ENCODE measurements at places on chromosomes 4 and X.

DNA sequence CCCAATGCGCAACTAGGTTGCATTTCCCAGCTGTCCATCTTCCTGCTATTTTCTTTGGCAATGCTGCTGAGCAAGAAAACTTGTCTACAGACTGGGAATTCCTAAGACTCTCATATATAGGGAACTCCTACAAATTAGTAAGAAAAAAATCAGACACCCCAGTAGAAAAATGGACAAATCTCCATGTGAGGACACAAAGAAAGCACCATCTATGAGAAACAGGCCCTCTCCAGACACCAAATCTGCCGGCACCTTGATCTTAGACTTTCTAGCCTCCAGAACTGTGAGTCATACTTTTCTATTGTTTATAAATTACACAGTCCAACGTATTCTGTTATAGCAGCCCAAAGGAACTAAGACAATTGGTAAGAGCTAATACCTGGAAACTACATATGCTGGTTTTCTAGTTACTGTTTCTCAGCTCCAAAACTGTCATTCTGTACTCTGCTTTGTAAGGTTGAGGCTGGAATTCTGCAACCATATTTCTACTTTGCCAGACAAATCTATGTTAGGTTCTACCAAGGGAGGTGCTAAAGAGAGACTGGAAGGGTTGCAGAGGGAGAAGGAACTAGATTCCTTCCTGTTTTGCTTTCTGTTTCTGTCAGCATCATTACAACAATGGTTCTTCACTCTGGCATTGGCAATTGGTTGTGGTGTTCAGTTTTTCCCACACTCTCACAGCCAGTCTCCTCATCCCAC, 35.7 kb upstream of the FAM241A start:
- no peak for DNase-seq

DNA sequence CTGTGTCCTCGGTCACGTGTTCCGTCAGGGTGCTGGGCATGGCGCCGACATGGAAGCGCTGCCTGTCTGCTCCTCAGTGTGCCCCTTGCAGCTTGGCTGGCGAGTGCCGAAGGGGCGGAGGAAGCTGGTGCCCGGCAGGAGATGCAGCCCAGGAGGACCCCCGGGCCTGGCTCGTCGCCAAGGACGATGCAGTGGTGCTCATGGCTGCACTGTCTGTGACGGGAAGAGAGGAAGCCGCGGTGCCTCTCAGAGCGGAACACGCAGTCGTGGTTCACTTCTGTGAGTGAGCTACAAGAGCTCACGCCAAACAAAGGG, 38.1 kb downstream of the FGFRL1 start:
- no peak for DNase-seq

- no peak for DNase-seq
Measured at GRCh38 chrX:150223176-150224015, 139.7 kb upstream of the MAMLD1 start.

DNA sequence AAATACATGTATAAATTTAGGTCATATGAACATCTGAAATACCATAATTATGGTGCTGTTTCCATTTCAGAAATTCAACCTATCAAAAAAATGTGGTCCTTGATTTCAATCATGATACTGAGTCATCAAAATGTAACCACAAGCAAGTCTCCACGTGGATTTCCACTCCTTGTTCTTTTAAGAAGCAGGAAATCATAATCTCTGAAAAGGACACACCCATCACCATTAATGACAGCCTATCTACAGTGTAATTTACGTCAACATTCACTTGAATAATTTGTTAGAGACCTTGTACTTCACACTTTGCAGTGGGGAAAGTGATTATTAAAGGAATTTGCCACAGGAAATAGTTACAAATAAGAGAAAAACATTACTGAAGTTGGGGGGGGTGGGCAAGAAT, 17.7 kb upstream of the SLC7A11 start:
- DNase-seq = no peak

DNA sequence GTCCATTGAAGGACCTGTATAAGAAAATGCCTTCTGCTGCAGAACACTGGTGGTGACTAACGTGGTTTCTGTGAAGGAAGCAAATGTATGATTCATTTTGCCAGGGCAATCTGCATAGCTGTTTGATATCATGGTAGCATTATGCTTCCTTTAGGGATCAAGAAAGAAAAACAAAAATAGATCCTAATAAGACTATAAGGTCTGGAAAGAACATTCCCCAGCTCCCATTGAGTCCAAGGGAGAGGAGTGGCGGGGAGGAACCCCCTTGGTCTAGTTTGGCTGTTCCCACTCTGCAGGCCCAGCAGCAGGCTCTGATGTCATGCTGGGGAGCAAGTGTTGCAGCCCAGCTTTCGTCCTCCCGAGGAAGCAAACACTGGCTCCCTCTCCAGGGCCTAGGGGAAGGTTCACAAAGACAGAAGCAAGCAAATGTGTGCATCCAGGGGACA, 154.5 kb upstream of the GALNT7 start:
- no peak for DNase-seq

DNA sequence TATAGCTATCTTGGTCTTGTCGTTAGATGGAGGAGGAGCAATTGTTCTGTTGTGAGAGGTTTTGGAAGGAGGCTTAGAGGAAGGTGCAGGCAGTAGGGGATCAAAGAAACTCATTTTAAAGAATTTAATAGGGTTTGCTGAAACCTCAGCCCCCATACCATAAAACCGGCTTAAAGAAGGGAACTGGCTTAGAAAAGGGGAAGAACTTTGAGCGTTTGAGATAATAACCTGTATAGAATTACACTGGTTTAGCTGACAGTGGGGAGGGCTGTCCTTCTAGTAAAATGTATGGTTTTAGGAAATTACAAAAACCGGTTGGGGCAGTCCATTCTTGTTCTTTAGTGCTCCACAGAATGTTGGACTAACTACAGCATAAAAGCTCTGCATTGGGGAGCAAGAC, 128.1 kb downstream of the KDM6A start:
- no peak for DNase-seq

DNA sequence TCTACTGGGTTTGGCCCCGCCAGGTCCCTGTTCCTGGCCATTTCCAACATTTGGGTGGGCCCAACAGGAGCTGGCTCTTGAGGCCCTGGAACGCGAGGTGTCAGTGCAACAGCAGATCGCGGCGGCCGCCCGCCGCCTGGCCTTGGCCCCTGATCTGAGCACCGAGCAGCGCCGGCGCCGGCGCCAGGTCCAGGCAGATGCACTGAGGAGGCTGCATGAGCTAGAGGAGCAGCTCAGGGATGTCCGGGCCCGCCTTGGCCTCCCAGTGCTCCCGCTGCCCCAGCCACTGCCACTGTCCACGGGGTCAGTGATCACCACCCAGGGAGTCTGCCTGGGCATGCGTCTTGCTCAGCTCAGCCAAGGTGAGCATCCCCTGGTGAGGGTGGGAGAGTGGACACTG, 5.5 kb downstream of the CCDC120 start:
- no peak for DNase-seq

DNA sequence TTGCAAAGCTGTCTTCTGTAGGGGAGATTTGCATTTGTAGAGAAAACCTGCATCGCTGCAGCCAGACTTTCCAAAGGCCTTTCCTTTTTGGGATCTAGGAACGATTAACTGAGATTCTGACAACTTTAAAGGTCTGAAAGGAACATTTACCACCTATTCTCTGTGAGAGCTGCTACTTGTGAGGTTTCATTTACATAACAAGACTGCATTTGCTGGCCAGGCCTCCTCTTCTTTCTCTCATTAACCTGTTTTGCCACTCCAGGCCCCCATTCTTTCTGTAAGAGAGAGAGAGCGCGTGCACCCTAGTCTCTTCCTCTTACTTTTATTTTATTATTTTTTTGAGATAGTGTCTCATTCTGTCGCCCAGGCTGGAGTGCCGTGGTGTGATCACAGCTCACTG, 31.6 kb downstream of the TMEM31 start:
- no peak for DNase-seq

GRCh38 chr4:174523025-174523693, 871 bp upstream of the HPGD start:
- DNase-seq = no peak

DNA sequence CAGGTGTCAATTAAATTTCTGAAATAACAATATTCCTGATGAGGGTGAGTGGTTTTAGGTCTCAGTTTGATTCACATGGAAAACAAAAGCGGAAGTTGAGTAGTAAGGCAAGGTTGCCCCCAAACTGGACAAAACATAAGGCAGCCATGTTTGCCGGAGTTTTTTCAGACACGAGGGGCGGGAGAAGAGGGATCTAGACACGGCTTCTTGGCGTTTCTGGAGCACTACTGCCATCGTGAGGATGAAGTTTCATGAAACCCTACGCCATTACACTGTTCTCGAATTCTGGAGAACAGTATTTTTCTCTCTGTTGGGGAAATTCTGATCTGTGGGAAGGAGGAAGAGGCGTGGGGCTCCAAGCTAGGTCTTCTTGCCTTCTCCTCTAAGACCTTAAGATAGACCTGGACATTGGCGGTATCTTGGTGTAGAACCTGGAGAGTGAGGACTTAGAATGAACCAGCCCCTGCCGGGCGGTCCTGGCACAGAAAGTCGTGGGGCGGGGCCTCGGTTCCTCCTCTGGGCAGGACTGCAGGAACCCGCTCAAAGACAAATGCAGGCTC, 160.3 kb downstream of the OR13H1 start:
- DNase-seq = peak; percentile 62

GRCh38 chr4:37685823-37686372, 278 bp downstream of the RELL1 start:
- no peak for DNase-seq

- no peak for DNase-seq
Measured at GRCh38 chrX:70134116-70134477, 850 bp downstream of the IGBP1 start.

GRCh38 chrX:24862343-24862742, 153.4 kb downstream of the ARX start:
- DNase-seq = no peak

DNA sequence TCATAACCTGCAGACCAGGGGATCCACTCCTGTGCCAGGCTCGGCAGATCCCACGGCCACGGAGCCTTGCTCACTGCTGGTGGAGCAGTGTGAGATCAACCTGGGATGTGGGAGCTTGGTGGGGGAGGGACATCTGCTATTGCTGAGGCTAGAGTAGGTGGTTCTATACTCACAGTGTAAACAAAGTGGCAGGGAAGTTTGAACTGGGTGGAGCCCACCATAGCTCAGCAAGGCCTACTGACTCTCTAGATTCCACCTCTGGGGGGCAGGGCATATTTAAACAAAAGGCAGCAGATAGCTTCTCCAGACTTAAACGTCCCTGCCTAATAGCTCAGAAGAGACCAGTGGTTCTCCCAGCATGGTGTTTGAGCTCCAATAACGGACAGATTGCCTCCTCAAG, 54.7 kb upstream of the EPHA5 start:
- DNase-seq = no peak

DNA sequence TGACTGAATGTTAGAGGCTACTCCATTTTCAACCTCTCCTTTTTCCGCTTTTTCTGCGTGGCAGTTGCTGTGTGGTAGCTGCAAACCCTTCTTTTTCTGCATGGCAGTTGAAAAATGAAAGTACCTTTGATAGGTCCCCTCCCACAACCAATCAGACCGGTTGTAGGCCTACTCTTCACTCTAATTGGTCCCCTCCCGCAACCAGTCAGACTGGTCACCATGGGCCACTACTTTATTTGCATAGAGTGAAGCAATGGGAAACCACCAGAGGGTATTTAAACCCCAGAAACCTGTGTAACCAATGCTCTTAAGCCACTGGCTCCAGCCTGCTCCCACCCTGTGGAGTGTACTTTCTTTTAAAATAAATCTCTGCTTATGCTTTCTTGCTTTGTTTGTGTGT, 877.8 kb downstream of the FAM133A start:
- no peak for DNase-seq

GRCh38 chr4:153179100-153179499, 25.1 kb upstream of the TRIM2 start:
- no peak for DNase-seq

DNA sequence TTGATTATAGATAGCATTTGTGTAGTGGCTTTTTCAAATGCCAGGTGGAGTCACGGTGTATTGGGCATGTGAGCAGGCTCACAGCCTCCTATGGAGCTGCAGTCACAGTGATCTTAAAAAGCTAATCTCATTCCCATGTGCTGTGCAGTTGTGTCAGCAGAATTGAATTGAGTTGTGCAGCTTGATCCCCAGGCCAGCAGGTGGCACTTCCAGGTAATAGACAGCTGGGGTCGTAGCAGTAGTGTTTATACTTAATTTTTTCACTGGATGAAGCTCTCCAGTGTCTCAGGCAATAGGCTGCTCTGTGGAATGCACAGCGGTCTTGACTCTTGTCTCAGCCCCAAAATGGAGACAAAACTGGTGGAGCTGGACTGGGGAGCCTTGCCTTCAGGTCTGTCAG, 1028.1 kb downstream of the SH3BGRL start:
- DNase-seq = no peak

DNA sequence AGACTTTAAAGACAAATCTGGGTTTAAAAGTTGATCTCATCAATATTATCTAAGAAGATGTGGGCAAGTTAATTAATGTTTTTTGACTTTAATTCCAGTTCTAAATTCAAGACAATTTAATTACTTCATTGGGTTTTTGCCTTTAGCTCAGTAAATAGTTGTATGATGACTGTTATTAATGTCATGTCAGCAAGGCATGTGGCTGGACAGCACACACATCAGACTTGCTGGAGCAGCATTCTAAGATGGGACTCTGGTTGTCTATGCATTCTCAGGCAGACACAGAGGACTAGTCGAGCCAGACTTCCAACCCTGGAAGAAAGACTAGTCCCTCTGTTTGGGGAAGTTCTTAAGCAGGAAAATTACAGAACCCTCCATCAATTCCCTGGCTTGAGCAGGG, 180.7 kb upstream of the GK2 start:
- DNase-seq = no peak

- no peak for DNase-seq
Measured at GRCh38 chrX:2385224-2385623, 115.6 kb downstream of the DHRSX start.

DNA sequence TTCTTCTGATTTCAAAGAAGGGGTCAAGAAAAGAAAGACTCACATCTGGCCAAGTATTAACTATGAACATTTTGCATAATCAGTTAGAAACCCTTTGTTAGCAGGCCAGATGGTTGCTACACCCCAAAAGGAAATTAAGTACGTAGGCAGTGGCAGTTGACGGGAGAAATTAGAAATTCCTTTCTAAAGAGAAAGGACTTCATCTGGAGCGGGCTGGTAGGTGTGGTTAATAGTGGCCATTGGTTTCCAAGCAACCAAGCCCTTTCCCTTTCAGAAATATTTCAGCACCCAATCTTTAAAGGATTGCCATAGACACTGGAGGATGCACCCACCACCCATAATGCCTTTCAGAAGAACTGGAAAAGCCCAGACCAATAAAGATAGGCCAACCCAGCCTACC, 235.7 kb upstream of the LDB2 start:
- no peak for DNase-seq

DNA sequence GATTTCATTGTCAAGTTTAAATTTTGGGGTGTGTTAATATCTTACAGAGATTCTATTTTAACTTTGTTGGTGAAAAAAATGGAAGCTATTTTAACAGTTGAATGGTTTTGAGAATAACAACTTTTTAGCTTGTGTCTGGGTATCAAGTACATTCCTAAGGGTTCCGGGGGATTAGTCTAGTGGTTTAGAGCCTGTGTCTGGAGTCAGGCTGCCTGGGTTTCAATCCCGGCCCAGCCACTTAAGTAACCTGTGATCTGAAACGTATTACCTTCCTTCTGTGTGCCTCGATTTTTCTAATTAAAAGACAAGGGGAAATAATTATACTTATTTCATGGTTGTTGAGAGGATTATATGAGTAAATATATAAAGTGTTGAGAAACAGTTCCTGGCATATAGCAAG, 288.6 kb upstream of the NR3C2 start:
- DNase-seq = no peak

- DNase-seq = no peak
Measured at GRCh38 chr4:10050261-10050661, 29.0 kb upstream of the SLC2A9 start.

All from stimulated activated CD8-positive, alpha-beta memory T cell treated with anti-CD3 and anti-CD28 coated beads, Interleukin-7, amount 100 ng/mL, for 1 hour (primary cell).